ENCODE measurements at places on chromosomes 12 and 14.
A peak's percentile ranks its signal among the peaks of the same experiment; 100 is the strongest.

- DNase-seq: no peak
These were observed 6.9 kb downstream of the FRMD6 start for GRCh38 chr14:51658441-51659173.

GRCh38 chr14:92637228-92637627 is 111.2 kb downstream of the LGMN start:
- no peak for DNase-seq

DNA sequence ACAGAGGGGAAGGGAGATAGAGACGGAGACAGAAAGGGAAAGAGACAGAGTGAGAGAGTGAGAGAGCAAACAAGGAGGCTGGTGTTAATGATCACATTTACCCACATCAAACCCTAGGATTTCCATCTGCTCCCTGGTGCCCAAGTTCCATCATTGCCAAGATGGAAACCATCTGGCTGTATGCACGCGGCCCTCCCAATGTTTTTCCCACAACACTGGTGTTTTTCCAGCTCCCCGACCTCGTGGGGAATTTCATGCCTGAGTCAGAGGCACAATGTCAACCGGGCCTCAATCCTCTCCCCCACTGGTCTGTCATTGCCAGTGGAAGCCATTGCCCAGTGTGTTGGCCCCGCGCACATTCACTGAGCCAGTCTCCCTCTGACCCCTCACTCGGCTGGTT is 19.9 kb upstream of the BDKRB2 start:
- DNase-seq: no peak

GRCh38 chr14:74977164-74977900 is 21.9 kb upstream of the PGF start:
- no peak for DNase-seq

DNA sequence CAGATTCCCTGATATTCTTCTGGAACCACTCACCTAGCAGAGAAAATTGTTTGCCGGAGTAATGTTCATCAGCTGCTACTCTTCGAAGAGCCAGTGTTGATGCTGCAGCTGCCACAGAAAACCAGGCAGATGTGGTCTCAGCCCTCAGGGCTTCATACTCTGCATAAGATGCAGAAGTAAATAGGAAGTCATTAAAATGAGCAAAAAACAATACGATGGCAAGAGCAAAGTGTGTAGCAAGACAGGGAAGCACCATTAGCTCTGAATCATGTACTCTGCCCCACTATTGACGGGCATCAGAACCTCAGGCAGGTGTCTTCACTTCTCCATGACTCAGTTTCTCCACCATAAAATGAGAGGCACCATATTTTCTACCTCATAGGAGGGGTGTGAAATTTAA is 991.6 kb upstream of the TMEM132C start:
- no peak for DNase-seq

DNA sequence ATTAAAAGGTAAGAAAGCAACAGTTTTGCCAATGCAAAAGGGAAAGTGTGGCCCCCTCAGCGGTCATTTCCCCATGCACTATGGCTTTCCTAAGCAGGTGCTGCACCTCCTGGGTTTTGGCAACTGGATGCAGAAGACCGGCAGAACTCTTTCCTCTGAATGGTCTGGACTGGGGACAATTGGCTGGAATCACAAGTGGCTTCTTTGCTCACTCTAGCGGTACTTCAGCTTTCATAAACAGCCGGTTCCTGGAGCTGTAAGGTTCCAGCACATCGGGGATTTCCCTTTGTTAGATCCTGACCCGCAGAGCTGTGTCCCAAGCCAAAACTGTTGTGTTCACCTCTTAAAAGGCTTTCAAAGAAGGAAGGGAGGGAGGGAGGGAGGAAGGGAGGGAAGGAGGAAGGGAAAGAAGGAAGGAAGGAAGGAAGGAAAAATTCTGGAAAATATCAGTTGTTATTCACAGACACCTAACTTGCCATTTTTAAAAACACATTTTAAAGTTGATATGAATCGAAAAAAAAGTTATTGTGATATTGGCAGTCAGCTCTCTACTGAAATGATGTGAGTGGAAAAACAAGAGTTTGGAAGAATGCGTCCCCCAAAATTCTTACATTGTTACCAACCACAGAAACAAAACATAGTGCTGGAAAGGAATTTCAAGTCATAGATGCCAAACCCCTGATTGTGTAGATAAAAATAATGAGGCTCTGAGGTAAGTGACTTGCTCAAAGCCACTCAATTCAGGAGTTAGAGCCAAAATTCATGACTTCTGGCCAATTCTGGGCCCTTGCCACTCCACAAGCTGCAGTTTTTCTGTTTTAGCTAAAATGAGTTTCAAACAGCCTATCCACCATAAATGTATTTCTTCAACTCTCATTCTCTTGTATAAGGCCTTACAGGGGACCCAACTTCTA is 220.6 kb upstream of the HMGA2 start:
- no peak for DNase-seq

- no peak for DNase-seq
These were observed 9.6 kb upstream of the AKAP6 start for GRCh38 chr14:32319368-32320049.

DNA sequence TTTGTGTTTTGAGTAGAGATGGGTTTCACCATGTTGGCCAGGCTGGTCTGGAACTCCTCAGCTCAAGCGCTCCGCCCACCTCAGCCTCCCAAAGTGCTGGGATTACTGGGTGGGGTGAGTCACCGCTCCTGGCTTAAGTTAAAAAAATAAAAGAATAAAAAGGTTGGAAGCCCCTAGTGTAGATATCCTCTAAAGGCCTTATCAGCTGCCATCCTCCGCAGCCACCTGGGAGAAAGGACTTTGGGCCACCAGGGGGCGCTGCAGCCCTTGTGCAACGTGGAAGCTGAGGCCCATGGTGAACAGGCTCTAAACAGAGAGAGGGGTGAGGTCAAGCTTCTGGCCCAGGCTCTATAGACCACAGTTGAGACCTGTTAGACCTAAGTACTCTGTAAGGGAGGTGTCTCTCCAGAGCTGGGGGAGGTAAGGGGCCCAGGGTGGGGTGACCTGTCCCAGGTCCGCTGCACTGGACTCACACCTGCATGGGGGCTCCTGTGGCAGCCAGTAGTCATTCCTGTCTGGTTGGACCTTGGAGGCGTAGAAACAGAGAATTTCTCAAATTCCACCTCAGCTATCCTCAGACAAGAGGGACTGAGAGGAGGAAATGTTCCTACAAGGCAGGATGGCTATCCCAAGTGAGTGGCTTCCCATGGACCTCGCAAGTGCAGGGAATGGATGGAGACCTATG is 14.0 kb upstream of the RACGAP1 start:
- DNase-seq: peak; percentile 93

GRCh38 chr12:84756961-84757360 is 155.6 kb downstream of the SLC6A15 start:
- no peak for DNase-seq

GRCh38 chr12:93569656-93570551 is 2.6 kb upstream of the SOCS2 start:
- peak; percentile 72 for DNase-seq

DNA sequence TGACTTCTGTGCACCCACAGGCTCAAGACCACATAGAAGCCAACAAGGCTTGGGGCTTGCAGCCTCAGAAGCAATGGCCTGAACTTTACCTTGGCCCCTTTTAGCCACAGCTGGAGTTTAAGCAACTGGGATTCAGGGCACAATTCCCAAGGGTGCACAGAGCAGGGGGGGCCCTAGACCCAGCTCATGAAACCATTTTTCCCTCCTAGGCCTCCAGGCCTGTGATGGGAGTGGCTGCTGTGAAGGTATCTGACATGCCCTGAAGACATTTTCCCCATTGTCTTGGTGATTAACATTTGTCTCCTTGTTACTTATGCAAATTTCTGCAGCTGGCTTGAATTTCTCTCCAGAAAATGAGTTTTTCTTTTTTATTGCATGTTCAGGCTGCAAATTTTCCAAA is 21.9 kb downstream of the GABARAPL1 start:
- DNase-seq: no peak
